ENCODE measurements at places on chromosomes 13 and 19. TPM values are rescaled to one million over a fixed set of nuclear protein-coding genes. Genes with fewer than 3 reads are reported as not detected.

The AMER2 gene
- not detected for total RNA-seq

The ZNF726 gene
- total RNA-seq: 2.8 TPM

The PRKCG gene
- 0.19 TPM for total RNA-seq

The OR7C1 gene
- total RNA-seq: not detected

The NKG7 gene
- not detected for total RNA-seq

The KLK3 gene
- total RNA-seq: not detected

The KPNA3 gene
- total RNA-seq: 28.8 TPM

The ADGRE2 gene
- 0.06 TPM for total RNA-seq

The APC2 gene
- total RNA-seq: 0.13 TPM

The PODNL1 gene
- total RNA-seq: 0.87 TPM

The FBXL3 gene
- 63.9 TPM for total RNA-seq

The PLA2G4C gene
- total RNA-seq: 22.1 TPM

The ZNF285 gene
- 4.0 TPM for total RNA-seq

The ZNF14 gene
- 4.7 TPM for total RNA-seq

The UBE2L5 gene
- total RNA-seq: not detected

The MYBPC2 gene
- not detected for total RNA-seq

The OR7D2 gene
- total RNA-seq: 0.06 TPM

The IRF3 gene
- total RNA-seq: 65.4 TPM

The SHC2 gene
- 0.13 TPM for total RNA-seq

The HCN2 gene
- 0.62 TPM for total RNA-seq

The IZUMO4 gene
- total RNA-seq: 1.6 TPM

The LAIR1 gene
- total RNA-seq: not detected

The ZNF229 gene
- total RNA-seq: 11.9 TPM

The ANKRD24 gene
- 1.5 TPM for total RNA-seq

The SBK2 gene
- total RNA-seq: not detected

The ZNF578 gene
- total RNA-seq: 5.9 TPM

The CNFN gene
- not detected for total RNA-seq

The POU4F1 gene
- not detected for total RNA-seq

The ARID3A gene
- 6.0 TPM for total RNA-seq

The SYT3 gene
- 0.13 TPM for total RNA-seq

The IL4I1 gene
- 0.13 TPM for total RNA-seq

The CD33 gene
- not detected for total RNA-seq

The VRK3 gene
- 19.8 TPM for total RNA-seq

The SIGLEC8 gene
- total RNA-seq: not detected

The ZNF320 gene
- total RNA-seq: 7.7 TPM

The SWSAP1 gene
- total RNA-seq: 0.31 TPM

The STARD13 gene
- 23.3 TPM for total RNA-seq

The LSM4 gene
- total RNA-seq: 147 TPM

The ZNF846 gene
- 16.6 TPM for total RNA-seq

The PLPP2 gene
- total RNA-seq: 0.53 TPM

The C2CD4C gene
- total RNA-seq: not detected

The TUBA3C gene
- not detected for total RNA-seq

The ZNF30 gene
- total RNA-seq: 2.6 TPM

The SYNGR4 gene
- not detected for total RNA-seq

Data from aortic smooth muscle cell (primary cell).